ENCODE measurements at places on chromosomes 3 and 15.

- DNase-seq = no peak
Measured at GRCh38 chr3:28124882-28125281, 116.5 kb upstream of the CMC1 start.

DNA sequence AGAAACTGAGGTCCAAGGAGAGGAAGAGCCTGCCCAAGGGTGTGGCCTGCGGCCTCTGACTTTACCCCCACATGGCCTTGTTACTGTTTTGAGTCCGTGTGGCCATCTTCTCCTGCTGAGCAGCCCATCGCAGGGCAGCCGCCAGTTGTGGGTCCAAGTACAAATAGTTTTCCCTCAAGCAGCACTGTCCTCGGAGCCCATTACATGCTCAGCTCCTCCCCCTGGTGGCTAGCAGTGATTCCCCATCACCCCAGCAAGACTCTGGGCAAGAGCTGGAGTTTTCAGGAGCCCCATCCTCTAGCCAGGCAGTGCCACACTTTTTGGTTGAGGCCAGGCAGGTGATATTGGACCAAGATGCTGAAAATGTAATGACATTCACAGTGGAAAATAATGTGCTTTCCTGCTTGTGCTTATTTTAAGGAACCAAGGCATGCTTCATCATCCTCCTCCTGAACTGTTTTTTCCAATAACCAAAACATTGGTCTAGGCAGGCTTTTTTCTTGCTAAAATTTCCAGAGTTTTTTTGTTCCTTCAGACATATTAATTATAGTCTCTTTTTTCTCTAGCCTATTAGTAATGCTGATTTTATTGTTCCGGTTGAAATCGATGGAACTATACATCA, 23.2 kb upstream of the VILL start:
- DNase-seq = peak; percentile 47

- no peak for DNase-seq
Measured at GRCh38 chr3:58531956-58532355, 5.0 kb downstream of the ACOX2 start.

- no peak for DNase-seq
Measured at GRCh38 chr3:194389269-194389668, 9.8 kb downstream of the GP5 start.

DNA sequence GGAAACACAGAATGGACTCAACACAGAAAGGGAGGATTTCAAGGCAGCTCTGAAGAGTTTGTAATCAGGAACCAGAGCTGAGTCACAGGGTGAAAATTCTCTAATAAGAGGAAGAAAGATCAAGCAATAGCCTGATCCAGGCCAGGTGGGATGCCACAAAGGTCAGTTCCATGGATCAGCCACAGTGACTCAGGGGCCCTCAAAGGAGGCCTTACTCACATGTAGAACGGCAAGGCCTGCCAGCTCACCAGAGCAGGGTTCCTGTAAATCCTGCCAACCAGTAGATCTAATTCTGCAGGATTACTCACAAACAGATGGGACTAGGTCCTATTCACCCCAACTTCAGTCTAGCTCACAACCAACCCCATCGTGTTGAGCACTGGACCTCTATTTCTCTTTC, 78.3 kb upstream of the PPP2R3A start:
- no peak for DNase-seq

DNA sequence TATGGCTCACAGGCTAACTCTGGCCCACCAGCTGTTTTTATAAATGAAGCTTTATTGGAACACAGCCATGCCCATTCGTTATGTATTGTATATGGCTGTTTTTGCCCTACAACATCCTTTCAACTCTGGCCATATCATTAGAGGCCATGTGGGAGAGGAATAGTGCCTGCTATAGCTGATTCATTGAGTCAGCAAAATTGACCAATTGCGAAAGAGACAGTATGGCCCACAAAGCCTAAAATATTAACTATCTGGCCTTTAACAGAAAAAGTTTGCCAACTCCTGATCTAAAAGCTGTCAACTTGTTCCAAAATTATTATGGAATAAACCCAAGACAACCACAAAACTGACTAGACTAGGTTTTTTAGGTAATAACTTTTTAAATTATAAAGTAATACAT, 1.4 kb downstream of the NR1I2 start:
- DNase-seq = no peak

DNA sequence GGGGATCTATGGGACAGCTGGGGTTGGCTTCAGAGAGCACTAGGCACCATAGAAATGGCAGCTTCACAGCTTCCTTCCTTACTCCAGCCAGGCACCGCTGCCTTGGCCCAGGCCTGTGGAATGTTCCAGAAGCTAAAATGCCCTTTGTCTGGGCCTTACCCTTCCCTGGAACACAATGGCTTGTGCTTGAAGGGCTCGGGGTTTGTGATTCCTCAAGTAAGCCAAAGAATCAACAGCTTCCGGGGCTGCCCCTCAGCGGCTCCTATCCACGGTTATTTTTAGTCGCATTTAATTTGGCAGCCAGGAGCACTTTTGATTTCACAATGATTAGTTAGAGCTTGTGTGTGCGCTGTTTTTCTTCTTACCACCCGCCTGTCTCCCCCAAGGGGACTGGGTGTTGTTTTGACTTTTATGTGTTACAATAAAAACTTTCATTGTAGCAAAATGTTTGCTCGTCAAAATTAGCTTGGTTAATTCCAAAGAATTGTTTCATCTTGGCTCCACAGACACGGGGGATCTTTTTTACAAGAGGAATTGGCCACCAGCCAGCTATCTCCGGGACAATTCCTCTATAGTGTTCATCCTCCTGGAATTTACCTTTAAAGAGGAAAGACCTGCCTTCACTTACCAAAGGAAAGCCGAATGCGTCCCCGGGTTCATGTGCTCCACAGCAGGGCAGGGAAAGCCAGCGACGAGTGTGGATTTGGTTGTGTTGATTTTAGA, 73.8 kb downstream of the TLE3 start:
- no peak for DNase-seq

DNA sequence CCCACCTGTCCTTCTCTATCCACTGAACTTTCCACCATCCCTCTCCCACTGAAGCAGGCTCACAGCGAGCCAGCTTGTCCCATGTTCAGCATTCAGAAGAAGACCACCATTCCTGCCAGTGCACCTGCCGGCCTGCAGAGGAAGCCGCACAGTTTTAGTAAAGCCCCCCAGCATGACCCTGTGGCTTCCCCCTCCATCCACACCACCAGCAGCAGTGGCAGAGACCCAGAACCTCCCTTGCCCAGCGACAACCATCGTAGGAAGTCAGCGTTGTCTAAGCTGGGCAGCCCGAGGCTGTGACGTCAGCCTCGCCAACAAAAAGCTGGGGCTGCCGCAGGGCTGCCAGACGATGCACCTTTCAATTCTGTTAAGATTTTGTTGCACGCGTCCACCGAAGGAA, 66.6 kb upstream of the TAMM41 start:
- no peak for DNase-seq

DNA sequence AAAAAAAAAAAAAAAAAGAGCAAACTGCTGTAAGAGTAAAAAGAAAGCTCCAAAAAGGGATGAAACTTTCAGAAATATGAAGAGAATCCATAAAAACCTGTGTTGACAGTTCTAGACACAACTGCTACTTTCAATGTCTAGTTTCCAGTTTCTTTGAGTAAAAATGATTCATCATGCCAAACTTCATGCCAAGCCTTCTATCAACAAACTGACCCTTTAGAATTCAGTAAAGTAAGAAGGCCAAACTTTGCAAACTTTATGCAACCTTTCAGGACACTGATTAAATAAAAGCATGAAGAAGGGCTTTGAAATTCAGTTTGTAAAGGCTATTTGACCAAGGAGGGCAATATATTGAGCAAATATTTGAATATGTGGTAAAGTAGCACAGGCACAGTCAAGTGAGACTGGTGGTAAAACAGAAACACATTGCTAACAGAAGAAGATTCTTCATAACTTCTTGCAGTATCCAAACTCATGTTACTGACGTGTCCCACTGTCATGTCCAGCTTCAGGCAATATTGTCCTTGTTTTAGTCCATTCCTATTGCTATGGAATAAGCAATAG, 56.3 kb upstream of the CFAP20DC start:
- no peak for DNase-seq

DNA sequence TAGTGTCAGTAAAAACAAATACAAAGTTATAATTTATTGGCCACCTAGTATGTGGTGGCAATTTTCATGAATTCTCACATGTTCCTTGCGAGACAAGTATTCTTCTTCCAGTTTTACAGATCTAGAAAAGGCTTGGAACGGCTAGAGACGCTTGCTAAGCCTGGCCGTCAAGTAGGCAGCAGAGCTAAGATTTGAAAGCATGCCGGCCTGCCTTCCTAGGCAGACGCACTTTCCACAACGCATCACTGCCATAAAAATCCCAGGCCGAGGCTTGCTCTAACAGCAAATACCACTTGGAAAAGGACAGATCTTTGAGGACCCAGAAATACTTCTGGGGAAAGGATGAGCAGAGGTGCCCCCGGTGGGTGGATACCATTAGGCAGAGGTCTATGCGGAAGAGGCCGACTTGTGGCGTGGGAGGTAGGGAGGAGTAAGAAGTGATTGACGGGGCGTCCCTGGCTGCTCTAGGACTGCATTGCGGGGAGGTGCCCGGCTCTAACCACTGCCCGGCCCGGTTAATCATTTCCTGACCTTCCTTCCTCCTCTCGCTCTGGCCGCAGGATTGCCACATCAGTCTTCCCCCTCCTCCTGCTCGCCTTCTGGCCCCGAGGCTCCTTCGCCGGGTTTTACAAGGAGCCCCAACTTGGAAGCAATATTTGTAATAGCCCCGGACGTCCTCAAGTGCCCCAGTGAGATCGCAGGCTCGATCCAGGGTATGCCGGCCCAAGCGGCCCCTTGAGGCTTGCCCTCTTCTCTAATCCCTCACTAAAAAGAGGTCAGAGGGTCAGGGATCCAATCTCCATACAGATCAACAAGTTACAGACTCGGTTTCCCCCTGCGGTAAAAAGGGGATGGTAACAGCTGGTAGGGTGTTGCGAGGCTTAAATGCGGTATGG, 1.3 kb upstream of the USP3 start:
- DNase-seq = peak; percentile 77

GRCh38 chr15:78077053-78077870, at the start of gene TBC1D2B:
TSS of gene TBC1D2B (minus strand) at chr15:78077711. CDS start at chr15:78077652, 59 bp downstream.
- peak; percentile 67 for DNase-seq

GRCh38 chr15:59492389-59493377, 54.7 kb downstream of the FAM81A start:
- DNase-seq = peak; percentile 21

- peak; percentile 23 for DNase-seq
Measured at GRCh38 chr3:15241341-15241740, 35.3 kb downstream of the CAPN7 start.

GRCh38 chr3:76349715-76350480, 564.5 kb upstream of the ZNF717 start:
- DNase-seq = no peak

DNA sequence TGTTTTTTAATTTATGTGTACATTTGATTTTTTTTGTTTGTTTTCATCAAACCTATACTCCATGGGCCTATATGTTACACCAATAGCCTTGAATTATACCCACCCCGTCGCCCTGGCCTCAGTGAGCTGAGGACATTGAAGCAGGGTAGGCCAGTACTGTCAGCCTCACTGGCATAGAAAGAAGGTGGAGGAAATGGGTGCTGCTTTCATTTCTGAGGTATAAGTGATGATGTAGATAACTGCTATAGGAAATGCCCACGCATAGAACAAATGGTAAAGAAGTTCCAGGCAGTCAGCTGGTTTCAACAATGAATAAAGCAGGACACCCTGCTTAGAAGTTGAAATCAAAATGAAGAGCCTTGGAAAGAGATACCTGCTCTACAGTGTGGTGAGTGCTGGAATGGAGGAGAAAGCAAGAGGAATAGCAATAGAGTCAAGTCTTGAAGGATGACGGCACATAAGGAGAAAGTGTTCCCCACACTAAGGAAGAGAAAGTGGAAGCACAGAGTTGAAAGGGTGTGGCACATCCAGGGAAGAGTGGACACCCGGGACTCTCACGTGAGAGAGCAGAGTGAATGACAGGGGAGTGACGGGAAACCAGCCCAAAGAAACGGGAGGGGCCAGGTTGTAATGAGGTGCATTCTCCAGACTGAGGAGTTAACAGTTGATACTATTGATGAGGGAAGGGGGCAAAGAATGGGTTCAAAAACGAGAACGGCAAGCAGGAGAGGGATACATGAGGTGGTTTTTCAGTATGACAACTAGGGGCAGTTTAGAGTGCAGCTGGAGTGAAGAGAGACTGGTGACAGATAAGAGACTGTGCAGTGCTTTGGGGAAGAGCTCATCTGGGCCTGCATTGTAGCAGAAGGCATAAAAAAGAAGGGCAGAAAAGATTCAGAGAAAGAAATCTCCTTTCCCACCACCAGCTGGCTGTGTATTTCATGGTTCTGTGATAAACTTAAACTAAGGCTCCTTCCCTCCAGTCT, 70.5 kb downstream of the KLHL25 start:
- no peak for DNase-seq

- no peak for DNase-seq
Measured at GRCh38 chr15:70806992-70807712, 43.8 kb upstream of the UACA start.

DNA sequence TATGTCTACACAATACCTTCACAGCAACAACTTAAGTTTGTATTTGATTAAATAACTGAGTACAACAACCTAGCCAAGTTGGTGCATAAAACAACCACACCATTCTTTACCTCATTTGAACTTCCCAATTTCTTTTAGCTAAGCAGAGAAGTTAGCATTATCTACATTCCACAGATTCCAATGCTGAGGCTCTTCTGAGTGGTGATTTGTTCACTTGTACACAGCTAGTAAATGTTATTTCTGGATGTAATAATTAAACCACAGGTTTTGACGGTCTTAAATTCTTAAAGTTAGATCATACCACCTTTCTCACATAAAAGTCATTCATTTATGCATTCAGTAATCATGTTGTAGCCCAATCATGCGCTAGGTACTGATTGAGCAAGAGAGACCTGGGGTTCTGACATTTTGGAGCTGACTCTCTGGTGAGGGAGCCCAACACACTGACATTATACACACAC, 102.5 kb downstream of the SST start:
- DNase-seq = no peak

GRCh38 chr3:12399226-12399625, 85.1 kb upstream of the TSEN2 start:
- no peak for DNase-seq

DNA sequence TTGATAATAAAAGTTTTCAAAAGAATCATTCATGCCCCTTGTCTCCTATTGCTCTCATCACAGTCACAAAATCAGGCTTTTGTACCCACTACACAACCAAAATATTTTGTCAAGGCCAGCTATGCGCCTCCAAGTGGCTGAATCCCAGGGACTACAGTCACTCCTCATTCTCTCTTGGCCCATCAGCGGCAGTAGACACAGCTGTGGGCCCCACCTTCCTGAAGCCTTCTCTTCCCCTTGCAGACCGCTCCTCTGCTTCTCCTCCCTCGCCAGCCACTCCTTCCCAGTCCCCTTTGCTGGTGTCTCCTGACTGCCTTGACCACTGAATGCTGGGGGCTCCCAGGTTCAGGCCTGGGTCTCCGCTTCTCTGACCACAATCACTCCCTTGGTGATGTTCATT, 52.1 kb downstream of the LSM3 start:
- DNase-seq = no peak

- DNase-seq = no peak
Measured at GRCh38 chr3:19881036-19881435, 53.0 kb downstream of the EFHB start.
